Hematopoietic multipotent progenitor cell treated with erythropoietin and hydrocortisone succinate and interleukin-3 and kit ligand, for 8 days (in vitro differentiated cells): ENCODE measurements at places on chromosomes 16 and 17.
A peak's percentile ranks its signal among the peaks of the same experiment; 100 is the strongest.

- DNase-seq = no peak
These were observed 536.0 kb downstream of the HAPSTR1 start for GRCh38 chr16:9627427-9627826.

GRCh38 chr17:75478508-75478907 lies 22.1 kb downstream of the TMEM94 start:
- DNase-seq = no peak

DNA sequence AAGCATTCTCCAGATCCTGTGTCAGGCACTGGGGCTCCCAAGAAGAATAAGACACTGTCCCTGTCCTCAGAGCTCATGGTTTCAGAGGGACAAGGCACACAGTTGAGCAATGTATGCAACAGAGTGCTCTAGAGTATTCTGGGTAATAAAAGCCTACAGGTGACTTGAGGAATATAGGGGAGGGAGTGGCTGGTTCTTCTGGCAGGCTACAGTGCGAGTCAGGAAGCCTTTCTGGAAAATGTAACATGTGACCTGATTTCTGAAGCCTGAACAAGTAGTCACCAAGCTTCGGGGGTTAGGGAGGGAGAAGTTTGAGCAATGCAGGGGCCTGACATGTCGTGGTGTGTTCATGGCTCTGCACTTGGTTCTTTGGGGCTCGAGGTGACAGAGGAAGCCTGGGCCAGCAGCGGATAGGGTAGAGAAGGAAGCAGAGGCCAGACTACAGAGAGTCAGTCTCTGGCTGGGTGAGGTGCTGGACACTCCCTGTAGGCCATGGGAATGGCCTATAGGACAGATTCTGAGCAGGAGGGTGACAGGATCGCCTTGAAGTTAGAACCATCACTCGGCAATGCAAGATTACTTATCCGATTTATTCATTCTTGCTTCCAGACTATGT lies 16.0 kb upstream of the LRRC75A start:
- DNase-seq = no peak

DNA sequence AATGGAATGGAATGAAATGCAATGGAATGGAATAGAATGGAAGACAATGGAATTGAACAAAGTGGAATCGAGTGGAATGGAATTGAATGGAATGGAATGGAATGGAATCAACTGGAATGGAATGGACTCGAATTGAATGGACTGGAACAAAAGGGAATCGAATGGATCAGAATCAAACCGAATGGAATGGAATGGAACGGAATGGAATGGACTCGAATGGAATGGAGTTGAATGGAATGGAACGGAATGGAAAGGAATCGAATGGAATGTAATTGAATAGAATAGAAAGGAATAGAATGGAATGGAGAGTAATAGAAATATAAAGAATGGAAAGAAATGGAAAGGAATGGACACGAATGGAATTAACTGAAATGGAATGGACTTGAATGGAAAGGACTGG lies 475.2 kb upstream of the WSB1 start:
- DNase-seq = peak; percentile 17

GRCh38 chr17:48427598-48427997 lies 2.4 kb downstream of the SKAP1 start:
- DNase-seq = peak; percentile 79

- DNase-seq = no peak
These were observed 106.9 kb downstream of the SOCS1 start for GRCh38 chr16:11149011-11149616.

GRCh38 chr17:44556832-44557606 lies at the start of gene FZD2:
Gene FZD2 (plus strand): TSS chr17:44557484. CDS start chr17:44557689, 205 bp downstream.
- DNase-seq = peak; percentile 77

DNA sequence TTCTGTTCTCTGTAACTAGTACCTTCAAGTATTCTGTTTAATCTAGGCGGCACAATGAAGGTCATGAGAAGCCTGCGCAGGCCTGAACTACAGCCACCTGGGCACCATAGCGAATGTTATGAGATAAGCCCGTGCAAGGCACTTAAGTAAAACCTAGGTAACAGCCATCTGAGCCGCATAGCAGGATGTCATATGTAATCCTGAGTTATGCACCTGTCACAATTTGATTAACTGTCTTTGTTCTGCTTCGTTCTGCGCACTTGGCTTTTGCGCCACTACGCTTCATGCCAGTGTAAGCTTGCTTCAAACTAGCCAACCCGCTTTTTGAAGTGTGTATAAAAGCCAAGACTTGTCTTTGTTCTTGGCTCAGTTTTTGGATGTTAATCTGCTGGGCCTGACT lies 449.8 kb downstream of the KCNJ18 start:
- DNase-seq = no peak

- DNase-seq = no peak
These were observed 43.6 kb downstream of the SMG6 start for GRCh38 chr17:2259769-2260536.

GRCh38 chr17:56624912-56625311 lies 31.4 kb downstream of the NOG start:
- DNase-seq = no peak

GRCh38 chr16:46836534-46837530 lies 5.9 kb upstream of the C16orf87 start:
- DNase-seq = no peak

GRCh38 chr16:13780406-13781168 lies 139.4 kb upstream of the ERCC4 start:
- DNase-seq = no peak

DNA sequence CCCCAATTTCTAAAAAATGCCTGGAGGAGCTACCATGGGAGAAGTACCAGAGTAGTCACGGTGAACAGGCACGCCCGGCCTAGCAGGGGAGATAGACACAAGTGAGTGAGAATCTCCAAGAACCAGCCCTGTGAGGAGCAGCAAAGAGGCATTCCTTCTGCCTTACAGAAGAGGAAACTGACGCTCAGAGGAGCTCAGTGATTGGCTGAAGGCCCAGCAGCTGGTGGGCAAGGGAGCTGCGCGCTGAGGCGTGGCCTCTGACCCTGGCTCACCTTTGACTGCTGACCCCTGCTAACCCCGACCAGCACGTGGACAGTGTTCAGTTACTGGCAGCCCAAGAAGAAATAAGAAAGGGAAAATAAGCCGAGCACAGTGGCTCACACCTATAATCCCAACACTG lies 1.8 kb downstream of the C16orf96 start:
- DNase-seq = no peak

DNA sequence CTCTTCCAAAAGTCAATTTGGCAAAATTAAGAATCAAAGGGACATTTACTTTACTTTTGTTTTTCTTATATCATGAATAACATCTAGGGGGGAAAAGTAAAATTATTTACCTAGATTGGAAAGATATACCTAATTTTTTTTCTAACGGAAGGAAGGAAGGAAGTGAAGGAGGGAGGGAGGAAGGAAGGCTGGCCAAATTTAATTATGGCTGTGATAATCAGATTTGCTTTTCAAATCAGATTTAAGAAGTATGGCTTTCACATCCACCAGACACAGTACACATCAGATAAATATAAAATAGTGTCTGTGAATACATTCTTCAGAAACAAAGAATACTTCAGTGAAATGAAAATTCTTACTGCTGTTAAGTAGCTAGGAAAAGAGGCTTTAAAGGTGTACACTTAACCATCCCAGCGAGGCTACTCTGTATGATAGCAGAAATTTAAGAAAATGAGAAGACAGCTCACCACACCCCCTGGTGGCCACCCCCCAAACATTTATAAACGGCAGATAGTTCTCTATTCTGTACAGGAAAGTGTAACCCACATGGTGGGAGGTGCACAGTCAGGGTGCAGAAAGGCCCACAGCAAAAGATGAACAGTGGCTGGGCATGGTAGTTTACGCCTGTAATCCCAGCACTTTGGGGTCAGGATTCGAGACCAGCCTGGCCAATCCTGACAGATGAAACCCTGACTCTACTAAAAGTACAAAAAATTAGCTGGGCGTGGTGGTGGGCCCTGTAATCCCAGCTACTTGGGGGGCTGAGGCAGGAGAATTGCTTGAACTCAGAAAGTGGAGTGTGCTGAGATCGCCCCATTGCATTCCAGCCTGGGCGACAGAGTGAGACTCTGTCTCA lies 150.8 kb downstream of the SSH2 start:
- DNase-seq = peak; percentile 68

GRCh38 chr17:75115555-75115954 lies 5.8 kb downstream of the ARMC7 start:
- DNase-seq = peak; percentile 86

DNA sequence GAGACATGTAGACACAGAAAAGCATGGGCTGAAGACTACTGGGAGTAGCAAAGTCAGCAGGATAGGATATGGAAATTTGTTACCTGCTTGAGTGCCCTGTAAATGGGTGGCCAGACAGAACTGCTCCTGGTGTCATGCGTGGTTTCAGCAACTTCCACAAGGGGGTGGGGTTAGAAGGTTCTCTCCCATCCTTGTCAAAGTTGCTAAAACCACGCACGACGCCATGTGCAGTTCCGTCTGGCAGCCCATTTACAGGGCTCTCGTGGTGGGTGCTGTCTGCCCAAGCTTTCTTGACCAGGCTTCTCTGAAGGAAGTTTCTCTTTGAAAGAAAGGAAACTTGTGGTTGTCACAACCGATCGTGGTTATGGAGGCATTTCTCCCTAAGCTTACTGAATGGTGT lies 6.9 kb upstream of the DBNDD1 start:
- no peak for DNase-seq

GRCh38 chr17:63624531-63624880 lies 2.3 kb downstream of the MAP3K3 start:
- peak; percentile 12 for DNase-seq

DNA sequence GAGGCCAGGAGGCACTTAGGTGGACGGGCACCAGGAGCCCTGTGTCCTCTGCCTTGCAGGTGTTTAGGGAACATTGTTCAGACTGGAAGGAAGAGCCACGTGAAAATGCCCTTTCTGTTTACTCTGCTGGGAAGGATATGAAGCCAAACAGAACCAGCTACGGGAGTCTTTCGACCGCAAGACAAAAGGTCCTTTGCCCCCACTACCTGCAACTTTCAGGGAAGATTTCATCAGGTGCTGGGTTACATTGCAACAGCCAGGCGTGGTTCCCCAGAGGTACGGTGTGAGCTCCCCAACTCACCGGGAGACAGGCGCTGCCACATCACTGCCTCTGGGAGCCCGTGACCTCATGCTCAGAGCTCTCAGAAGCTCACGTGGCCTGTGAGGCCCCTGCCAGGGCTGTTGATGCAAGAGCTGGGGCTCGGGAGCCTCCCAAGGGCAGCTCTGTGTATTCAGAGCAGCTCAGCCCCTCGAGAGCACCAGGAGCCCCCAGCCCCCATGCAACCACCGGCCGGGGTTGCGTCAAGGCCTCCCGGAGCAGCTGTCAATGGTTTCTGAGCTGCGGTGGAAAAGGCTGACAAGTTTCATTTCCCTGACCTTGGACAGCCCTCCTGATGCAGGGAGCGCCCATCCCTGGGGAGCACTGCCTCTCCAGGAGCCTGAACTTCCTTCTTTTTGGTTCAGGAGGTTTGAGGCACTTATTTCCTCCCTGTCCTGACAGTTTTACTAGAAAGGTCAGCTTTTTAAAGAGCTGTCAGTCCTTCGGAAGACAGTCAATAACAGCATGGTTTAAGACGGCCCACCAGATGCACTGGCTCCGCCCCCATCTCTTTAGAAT lies 42.1 kb downstream of the TBC1D16 start:
- DNase-seq = peak; percentile 21

- peak; percentile 84 for DNase-seq
These were observed 3.2 kb upstream of the NLRP1 start for GRCh38 chr17:5587438-5588032.

- no peak for DNase-seq
These were observed 91.1 kb downstream of the C17orf67 start for GRCh38 chr17:56742601-56743000.

DNA sequence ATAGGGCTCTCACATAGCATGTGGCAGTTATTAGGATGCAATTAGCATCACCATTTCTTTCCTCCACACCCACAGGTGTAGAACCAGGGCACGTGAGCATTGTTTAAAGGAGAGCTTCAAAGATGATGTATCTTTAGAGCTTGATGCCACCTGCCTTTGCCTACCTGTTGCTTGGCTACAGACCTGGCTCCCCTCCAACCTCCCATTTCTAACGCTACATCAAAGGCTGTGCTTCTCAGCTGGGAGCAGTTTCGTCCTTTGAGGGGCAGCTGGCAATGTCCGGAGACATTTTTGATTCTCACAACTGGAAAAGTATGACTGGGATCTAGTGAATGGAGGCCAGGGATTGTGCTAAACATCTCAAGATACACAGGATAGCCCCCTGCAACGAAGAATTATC lies 78.5 kb upstream of the CLEC3A start:
- no peak for DNase-seq

DNA sequence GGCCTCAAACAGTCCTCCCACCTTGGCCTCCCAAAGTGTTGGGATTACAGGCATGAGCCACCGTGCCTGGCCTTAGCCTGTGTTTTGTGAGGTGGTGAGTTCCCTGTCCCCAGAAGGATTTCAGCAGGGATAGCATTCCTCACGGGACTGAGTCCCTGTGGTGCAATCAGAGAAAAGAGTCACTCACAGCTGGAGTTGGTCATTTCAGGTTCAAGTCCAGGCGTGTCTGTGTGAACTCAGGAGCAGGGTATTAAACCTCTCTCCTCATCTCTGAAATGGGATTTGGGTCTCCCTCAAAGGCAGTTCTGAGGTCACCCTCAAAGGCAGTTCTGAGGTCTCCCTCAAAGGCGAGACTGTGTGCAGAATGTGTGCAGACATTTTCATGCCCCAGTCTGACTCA lies 28.6 kb downstream of the NPTX1 start:
- no peak for DNase-seq

- no peak for DNase-seq
These were observed 45.1 kb downstream of the NOG start for GRCh38 chr17:56638591-56639051.

DNA sequence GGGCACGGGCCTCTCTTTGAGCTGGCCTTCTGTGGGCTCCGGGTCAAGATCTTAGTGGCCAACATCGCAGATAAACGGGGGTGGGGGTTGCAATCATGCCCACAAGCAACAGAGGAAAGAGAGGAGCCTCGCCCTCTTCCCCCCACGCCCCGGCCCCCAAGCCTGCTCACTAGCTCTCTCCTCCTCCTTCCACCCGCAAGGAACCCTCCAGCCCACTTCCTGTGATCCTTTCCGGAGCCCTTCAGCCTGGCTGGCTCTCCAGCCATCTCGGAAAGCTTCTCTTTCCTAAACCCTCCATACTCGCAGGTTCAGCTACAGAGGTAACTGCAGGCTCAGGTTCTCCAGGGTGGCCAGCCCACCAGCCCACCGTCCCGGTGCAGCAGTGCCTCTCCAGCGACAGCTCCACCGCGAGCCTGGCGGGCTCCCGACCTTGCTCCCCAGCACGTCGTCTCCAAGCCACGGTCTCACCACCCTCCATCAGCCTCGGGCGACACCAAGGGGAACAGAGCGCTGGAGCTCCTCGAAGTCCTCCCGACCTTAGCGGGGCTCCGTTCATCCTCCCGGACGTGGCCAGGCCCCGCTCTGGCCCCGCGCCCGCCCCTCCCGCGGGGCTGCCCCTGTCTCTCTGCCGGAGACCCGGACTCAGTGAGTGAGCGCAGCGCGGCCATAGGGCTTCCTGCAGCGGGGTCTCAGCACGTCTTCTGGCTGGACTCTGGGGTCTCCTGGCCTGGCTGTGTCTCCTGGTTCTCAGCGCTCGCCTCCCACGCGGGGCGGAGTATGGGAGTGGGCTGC lies 12.9 kb upstream of the ODF4 start:
- DNase-seq = peak; percentile 83

GRCh38 chr16:88719267-88719932 lies 13.1 kb downstream of the CTU2 start:
- DNase-seq = no peak
